ENCODE measurements at places on chromosomes 7 and 10. TPM values are rescaled to one million over a fixed set of nuclear protein-coding genes. Genes with fewer than 3 reads are reported as not detected.

DNA sequence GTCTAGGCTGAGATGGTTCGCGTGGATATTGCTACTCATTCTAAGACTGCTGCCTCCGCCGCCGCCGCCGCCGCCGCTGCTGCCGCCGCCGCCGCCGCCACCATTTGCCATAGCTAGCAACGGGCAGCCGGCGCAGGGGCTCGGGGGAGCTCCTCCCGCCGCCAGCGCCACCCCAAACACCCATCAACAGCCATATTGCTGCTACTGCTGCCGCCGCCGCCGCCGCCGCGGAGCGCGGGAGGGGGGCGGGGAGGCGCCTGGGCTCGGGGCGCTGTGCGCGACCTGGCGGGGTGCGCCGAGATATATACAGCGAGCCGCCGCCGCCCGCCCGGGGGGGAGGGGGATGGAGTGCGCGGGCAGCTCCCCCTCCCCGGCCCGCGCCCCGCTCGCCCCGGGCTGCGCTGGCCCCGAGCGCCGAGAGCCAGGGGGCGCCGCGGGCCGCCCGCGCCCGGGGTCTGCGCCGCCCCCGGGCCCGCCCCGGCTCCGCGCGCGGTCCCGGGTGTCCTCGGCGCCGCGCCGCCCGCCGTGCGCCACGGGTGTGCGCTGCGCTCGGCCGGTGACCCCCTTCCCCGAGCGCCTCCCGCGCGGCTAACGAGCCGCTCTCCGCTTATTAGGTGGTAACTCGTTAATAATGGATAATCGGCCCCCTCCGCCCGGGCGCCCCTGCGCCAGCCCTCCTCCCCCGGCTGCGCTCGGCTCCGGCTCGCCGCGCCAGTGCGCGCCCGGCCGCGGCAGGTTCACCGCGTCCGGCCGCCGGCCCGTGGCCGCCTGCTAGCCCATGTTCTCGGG lies at the start of gene KCNMA1:
Gene KCNMA1 (minus strand): TSS at position 277 of the 789 bp plus-strand sequence.
- DNase-seq = no peak

The TUBAL3 gene
- total RNA-seq = 1.0 TPM

- DNase-seq = no peak
These were observed 20.0 kb downstream of the MYO1G start for GRCh38 chr7:44958645-44959344.

The TEX47 gene
- not detected for total RNA-seq

The SLC13A1 gene
- not detected for total RNA-seq

The MYPN gene
- total RNA-seq = 134 TPM

- no peak for DNase-seq
These were observed 52.2 kb downstream of the DIP2C start for GRCh38 chr10:637221-637620.

- no peak for DNase-seq
These were observed 234.7 kb upstream of the CACNA2D1 start for GRCh38 chr7:82678259-82678658.

DNA sequence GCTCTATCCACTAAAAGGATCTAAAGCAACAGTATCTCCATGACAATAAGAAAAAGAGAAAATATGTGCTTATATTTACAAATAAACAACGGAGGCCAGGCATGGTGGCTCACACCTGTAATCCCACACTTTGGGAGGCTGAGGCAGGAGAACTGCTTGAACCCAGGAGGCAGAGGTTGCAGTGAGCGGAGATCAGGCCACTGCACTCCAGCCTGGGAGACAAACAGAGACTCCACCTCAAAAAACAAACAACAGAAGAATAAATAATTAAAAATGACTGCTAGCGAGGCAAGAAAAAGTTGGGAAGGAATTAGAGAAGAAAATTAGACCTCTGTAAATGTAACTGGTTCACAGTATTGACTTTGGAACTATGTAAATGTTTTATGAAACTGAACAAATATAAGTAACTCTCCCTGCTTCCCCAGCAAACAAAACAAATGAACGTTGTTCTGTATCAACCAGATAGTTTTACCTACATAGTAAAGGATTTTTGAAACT lies 17.1 kb downstream of the TRIM24 start:
- DNase-seq = no peak

The ZNF3 gene
- total RNA-seq = 17.8 TPM

The OAT gene
- total RNA-seq = 47.8 TPM

The DLX5 gene
- not detected for total RNA-seq
